ENCODE measurements at places on chromosomes 5 and 9.

GRCh38 chr5:141121985-141122384 lies 367 bp downstream of the PCDHB4 start:
- no peak for DNase-seq

DNA sequence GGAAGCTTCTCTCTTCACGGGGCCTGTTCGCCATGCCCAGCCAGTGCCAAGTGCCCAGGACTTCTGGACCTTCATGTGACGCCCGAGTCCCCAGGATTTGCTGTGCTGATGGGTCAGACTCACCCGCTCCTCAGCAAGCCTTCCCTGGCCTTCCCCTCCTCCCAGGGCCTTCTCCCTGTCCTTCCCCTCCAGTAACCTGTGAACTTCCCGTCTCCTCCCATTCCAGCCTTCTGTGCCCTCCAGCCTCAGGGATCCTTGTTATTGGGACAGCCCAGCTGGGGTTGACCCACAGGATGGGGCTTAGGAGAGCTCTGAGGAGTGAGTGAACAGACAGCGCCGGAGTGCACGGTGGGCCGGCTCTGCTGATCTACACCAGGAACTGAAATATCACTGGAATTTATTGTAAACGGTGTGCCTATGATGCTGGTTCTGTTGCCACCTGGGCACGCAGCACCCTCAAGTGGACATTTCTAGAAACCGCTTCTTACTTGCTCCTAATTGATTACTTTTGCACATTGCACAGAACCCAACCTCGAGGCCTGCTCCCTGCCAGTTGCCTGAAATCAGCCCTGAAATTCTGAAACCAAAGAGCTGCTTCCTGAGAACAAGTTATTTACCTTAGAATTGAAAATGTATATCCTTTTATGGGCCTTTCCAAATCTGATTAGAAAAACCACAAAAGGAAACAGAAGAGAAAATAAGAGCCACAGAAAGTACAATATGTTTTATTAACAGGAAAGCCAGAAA lies 1.5 kb downstream of the SPAAR start:
- peak; percentile 48 for DNase-seq

- no peak for DNase-seq
Observed at GRCh38 chr9:19156805-19157204, 29.5 kb upstream of the PLIN2 start.

- DNase-seq, result no peak
Observed at GRCh38 chr5:180599981-180600553, 8.8 kb upstream of the SCGB3A1 start.

GRCh38 chr5:167564275-167564674 lies 727.2 kb upstream of the WWC1 start:
- DNase-seq, result no peak

GRCh38 chr9:71349218-71349617 lies 227.8 kb upstream of the TRPM3 start:
- no peak for DNase-seq

DNA sequence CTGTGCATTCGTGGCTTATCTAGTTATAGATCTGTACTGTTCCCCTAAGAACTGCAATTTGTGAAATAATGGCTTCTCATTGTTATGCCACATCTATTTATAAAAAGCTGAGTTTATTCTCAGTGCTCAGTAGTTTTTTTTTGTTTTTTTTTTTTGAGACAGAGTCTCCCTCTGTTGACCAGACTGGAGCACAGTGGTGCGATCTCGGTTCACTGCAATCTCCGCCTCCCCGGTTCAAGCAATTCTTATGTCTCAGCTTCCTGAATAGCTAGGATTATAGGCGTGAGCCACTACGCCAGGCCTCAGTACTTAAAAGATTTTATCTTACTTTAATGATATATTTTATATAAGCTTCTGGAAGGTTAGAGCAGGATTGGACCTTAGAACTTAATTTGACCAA lies 19.0 kb downstream of the SEC61B start:
- DNase-seq, result no peak

GRCh38 chr5:176391999-176392398 lies 3.4 kb downstream of the HIGD2A start:
- no peak for DNase-seq

- DNase-seq, result no peak
Observed at GRCh38 chr5:172150514-172151425, 37.3 kb downstream of the STK10 start.

- peak; percentile 88 for DNase-seq
Observed at GRCh38 chr9:126860077-126860756, at the start of gene ZBTB34. Gene ZBTB34, plus strand, starts transcription at chr9:126860639. Its CDS starts 18,761 bp downstream, at chr9:126879400.
